ENCODE measurements at places on chromosomes 1 and 21.

DNA sequence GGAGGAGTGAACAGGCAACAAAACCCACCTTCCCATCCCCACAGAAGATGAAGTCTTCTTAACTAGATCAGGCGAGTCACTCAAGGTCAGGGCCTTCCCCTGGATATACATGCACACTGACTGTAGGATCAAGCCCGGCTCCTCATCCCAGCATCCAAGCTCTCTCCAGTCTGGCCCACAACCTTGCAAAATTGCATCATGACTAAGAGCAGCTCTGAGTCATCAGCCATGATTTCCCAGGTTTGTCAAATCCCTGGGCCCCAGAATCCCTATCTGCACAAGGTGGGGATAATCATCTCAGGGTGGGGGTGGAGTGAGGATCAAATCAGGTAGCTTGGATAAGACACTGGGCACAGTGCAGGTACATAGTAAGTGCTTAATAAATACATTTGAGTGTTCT, 199.3 kb upstream of the GRIK3 start:
- no peak for DNase-seq

GRCh38 chr1:154969860-154970452, 591 bp downstream of the SHC1 start:
- DNase-seq: no peak

- DNase-seq: no peak
Observed at GRCh38 chr1:234489698-234490077, 10.7 kb upstream of the TARBP1 start.

- DNase-seq: peak; percentile 93
Observed at GRCh38 chr1:212655668-212656440, 43.8 kb downstream of the BATF3 start.

DNA sequence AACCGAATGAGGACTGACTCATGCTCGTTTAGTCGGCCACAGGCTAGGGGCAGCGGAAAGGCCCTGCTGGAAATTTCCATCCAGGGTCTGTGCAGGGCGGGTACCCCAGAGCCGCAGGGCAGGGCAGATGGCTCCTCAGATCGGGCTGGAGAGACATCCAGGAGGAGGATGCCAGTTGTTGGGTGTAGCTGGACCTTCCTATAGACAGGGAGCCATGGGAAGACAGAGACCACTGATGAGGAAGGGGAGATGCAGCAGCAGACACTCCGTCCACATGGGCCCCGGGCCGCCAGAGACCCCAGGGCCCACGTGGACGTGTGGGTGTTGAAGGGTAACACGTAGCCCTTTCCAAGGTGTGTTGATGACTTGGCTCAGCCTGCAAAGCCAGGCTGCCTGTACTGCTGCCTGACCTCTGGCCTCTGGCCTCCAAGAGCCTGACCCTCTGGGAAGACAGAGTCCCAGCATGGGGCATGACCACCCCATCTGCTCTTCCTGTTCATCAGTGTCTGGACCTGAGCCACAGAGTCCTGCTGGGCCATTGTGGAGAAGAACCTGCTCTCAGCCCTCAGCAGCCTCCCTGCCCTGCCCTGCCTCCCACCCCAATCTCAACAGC, 4.8 kb downstream of the GNG4 start:
- no peak for DNase-seq

DNA sequence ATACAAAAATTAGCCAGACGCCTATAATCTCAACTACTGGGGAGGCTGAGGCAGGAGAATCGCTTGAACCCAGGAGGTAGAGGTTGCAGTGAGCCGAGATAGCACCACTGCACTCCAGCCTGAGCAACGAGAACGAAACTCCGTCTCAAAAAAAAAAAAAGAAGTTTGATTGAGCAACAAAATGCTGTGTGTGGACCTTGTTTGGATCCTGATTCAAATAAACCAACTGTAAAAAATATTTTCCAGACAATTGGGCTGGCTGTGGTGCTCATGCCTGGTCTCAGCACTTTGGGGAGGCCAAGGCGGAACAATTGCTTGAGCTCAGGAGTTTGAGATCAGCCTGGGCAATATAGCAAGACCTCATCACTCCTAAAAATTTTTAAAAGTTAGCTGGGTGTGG, 16.8 kb downstream of the PTAFR start:
- no peak for DNase-seq

GRCh38 chr1:246394121-246394520, 113.0 kb downstream of the SMYD3 start:
- no peak for DNase-seq

DNA sequence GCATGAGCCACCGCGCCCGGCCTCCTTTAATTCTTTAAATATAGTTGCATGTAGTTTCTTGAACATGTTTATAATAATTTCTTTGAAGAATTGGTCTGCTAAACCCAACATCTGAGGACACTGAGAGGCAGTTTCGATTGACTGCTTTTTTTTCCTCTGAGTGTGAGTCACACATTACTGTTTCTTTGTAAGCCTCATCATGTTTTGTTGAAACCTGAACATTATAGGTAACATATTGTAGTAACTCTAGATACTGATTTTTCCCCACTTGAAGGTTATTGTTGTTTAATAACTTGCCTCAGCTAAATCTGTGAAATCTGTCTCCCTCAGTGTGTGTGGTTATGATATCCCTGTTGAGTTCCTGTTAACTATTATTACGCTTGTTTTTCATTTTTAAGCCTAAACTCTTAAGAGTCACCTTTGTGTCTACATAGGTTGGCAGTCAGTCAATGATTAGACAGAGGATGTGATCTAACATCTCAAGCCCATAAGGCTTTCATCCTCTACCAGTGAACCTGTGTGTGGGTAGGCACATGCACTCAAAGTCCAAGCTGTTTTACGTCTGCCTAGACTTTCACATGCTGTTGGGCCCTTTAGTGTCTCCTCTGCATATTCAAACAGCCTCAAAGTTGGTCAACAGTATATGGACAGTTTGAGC, 155.5 kb downstream of the KCNH1 start:
- no peak for DNase-seq

DNA sequence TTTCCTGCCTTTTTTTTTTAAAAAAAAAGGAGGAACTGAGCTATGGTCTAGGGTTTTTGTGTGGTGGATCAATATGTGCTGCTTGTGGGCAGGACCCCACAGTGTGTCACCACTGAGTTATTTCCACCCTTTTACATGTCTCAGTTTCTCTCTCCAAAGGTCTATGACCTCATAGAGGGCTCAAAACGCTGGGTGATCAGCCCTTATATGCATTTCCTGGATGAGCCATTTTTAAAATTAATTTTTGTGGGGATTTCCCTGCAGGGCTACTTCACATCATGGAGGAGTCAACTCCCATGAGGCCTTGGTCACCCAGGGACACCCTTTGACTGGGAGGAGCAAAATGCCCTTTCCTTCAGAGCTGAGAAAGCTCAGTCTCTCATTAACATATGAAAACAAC, 20.7 kb upstream of the HAO2 start:
- DNase-seq: no peak

- peak; percentile 55 for DNase-seq
Observed at GRCh38 chr1:151372058-151372934, at the start of gene SELENBP1. Gene SELENBP1 (minus strand): TSS chr1:151372705. CDS start chr1:151372641, 64 bp downstream.

DNA sequence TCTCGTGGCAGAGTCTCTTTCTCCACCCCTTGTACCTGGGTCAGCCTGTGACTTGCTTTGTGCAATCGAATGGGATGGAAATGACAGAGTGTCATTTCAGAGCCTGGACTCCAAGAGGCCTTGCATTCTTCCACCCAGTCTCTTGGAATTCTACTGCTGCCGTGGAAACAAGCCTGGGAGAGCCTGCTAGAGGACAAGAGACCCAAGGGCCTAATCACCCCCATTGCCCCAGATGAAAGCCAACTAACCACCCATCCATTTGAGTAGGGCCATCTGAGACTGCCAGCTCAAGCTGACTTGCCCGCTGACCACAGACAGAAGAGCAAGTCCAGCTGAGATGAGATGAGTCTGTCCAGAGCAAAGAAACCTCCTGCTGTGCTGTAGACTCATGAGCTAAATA, 201.6 kb downstream of the PTPRU start:
- no peak for DNase-seq

GRCh38 chr1:240474133-240474614, 137.8 kb downstream of the GREM2 start:
- no peak for DNase-seq

- DNase-seq: no peak
Observed at GRCh38 chr1:185960422-185961321, 226.5 kb downstream of the HMCN1 start.

GRCh38 chr1:87603626-87604025, 274.9 kb downstream of the LMO4 start:
- DNase-seq: no peak

DNA sequence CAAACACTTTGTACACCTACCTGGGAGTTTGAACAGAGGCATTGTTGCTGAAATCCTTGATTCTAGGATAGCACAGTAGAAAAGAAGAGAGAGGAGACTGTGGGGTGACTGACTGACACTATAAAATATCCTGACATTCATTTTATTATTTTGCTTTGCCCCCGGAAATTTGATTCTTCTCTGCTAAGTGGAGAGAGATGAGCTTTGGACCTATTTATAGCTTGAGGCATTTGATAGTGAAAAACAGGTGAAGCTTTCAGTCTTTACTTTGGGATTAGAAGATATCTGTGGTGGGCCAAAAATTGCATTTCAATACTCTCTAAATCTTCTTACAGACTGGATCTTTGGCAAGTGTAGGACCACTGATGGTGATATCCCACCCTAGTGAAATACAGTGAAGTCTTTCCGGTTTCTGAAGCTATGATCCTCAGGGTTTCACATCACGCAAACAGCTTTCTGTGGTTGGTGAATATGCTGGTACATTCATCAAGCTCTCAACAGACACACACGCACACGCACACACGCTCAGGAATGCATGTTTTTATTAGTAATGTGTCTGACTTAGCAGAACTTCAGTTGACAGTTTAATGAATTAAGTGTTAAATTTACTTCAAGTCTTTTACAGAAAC, at the start of gene AMPD1:
Gene AMPD1 (minus strand): TSS at position 117 of the 629 bp plus-strand sequence. CDS start 75 bp downstream, at position 42.
- peak; percentile 41 for DNase-seq

- DNase-seq: no peak
Observed at GRCh38 chr1:230381585-230381984, 44.5 kb downstream of the PGBD5 start.

DNA sequence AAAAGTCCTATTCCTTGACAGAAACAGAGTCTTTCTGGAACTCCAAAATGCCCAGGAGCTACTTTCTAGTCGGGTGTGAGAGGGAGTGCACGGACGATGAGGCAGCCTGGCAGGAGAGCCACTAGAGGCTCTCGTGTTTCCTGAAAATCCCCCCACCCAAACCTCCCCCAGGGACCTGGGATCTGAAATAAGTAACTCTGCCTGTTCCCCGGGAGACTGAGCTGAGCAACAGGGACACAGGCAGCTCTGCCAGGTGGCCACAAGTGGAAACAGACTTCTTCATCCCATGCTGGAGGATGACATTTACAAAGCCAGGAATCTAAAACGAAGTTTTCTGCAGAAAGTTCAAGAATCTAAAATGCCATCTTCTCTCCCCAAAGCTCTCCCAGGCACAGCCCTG, 77.1 kb downstream of the ITPKB start:
- DNase-seq: peak; percentile 12

GRCh38 chr1:2228694-2229036, 546 bp downstream of the SKI start:
- DNase-seq: no peak

- no peak for DNase-seq
Observed at GRCh38 chr1:191609305-191609704, 549.0 kb upstream of the RGS18 start.

DNA sequence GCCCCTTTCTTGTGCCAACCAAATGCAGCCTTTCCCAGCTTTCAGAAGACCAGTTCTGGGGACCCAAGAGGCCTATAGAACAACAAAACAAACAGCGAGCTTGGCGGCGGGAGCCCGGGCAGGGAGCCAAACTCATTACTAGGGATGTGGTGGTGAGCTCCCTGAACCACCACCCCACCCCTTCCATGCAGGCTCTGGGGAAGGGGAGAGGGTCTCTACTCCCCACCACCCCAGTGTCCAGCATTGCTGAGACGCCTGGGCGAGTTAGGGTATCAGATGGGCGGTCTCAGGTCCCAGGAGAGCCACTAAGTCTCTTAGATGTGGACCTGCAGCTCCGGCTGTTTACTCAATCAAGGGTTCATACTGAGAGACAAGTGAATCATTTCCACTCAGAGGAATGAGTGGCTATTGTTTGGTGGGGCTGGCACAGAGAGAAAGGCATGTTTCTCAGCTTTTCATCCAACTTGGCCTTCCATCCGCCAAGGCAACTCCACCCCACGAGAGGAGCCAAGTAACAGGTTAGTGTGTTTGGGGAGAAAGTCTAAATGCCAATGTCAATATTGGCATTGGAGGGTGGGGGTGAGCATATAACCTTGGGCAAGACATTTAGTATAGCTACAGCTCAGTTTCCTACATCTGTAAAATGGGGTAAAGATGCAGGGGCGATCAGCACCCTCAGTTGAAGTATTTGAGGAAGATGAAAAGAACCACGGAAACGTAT, 40.9 kb downstream of the PLXNA2 start:
- no peak for DNase-seq

- no peak for DNase-seq
Observed at GRCh38 chr1:65955071-65955470, 162.4 kb downstream of the PDE4B start.

DNA sequence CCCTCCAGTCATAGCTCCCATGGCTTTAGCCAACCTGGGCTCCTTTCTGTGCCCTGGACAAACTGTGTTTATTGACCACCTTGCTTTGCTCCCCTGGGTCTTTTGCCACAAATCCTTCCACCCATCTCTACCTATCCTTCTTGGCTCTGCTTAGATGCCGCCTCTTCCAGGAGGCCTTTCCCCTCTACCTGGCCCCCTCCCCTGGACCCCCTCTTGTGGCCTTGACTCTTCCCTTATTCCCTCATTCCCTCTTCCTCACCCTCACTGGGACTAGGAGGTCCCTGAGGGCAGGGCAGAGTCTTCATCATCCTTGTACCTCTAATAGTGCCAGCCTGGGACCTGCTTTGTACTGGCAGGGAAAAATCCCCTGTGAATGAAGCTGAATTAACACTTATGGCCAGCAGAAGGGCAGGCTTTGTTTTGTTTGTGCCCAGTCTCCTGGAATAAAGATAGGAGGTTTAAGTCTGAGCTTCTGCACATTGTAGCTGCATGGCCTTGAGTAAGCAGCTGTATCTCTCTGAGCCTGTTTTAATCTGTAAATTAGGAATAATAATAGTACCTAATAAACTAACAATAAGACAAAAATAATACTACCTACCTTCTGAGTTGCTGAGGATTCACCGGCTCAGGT, 13.7 kb downstream of the PTPRU start:
- no peak for DNase-seq

- DNase-seq: peak; percentile 32
Observed at GRCh38 chr1:204975568-204976235, 67.3 kb upstream of the CNTN2 start.

- DNase-seq: peak; percentile 24
Observed at GRCh38 chr1:174743654-174744561, 255.8 kb upstream of the CACYBP start.

DNA sequence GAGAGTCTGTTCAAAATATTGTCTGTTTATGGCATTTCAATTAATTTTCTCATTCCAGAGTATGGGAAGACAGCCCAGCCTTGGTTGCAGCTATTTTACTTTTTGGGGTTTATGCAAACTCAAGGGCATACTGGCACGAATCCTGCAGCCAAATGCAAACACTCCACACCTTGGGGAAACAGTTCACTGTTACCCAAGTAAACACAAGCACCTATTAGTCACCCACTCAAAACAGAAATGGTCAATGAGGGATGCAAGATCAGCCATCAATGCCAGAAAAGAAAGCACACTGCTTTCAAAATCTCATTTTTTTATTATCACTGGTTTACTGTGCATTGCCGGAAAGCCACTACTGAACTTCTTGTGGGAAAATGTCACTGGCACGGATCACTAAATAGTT, 170.6 kb downstream of the RUNX1 start:
- no peak for DNase-seq

Measured in HFFc6 (cell line).